IPS-NIHi11 (cell line): ENCODE measurements at places on chromosomes 12 and 14.

GRCh38 chr12:69966839-69967238 is 141.8 kb downstream of the MYRFL start:
- no peak for DNase-seq

DNA sequence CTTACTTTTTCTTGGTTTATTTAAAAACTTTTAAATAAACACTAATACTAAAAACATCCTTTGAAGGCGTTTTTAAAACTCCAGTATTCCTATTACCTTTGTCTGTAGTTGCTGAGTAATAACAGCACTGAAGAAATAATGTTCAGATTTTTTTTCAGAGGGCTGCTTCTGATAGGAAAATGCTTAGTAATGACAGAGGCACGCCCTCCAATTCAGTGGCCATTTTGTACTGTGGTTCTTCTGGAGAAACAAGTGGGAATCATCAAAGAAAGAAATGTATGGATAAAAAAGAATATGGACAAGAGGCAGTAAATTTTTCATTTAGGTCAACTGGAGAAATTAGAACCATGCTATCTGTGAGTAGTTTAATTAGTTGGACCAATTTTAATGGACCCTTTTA is 13.6 kb downstream of the VEZT start:
- DNase-seq = no peak

GRCh38 chr12:118689793-118690192 is 291.5 kb upstream of the SRRM4 start:
- DNase-seq = peak; percentile 20

DNA sequence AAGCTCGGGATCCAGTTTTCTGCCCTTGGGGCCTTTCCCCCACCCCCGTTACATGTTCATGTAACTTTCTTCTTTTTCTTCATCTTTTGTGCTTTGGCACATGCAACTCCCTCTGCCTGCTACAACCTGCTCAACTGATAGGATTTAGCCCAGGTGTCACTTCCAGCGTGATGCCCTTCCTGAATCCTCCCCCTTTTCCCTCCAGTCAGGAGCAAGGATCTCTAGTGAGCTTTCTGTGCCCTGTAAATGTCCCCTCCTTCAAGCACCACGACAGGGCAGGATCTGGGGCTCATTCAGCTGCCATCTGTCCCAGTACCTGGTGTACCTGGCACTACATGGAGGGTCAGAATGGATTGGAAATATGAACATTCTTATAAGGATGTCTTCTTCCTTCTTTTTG is 15.3 kb downstream of the PELI2 start:
- DNase-seq = no peak

DNA sequence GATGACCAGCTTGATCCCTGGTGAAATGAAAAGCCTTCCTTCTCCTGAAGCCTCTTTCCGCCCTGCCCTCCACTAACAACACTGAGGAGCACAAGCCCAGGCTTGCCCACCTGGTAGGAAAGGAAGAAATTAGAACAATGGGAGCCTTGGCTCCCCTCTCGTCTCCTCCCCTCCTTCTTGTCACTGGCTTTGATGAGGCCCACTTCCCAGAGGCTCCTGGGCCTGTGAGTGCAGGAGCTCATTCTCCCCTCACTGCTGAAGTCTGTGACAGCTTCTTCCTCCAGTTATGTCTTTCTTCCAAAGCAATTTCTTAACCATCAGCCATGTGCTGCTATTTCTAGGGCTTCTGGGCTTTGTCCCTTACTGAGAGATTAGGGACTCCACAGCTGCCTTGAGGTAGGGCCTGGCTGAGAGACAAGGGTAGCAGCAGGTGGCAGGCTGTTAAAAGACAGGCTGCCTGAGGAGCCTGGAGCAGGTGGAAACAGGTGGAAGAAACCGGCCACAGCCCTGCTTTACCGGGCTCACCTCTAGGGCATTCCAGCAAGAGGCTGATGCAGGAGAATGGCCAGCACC is 53.6 kb upstream of the SRSF5 start:
- DNase-seq = peak; percentile 77

DNA sequence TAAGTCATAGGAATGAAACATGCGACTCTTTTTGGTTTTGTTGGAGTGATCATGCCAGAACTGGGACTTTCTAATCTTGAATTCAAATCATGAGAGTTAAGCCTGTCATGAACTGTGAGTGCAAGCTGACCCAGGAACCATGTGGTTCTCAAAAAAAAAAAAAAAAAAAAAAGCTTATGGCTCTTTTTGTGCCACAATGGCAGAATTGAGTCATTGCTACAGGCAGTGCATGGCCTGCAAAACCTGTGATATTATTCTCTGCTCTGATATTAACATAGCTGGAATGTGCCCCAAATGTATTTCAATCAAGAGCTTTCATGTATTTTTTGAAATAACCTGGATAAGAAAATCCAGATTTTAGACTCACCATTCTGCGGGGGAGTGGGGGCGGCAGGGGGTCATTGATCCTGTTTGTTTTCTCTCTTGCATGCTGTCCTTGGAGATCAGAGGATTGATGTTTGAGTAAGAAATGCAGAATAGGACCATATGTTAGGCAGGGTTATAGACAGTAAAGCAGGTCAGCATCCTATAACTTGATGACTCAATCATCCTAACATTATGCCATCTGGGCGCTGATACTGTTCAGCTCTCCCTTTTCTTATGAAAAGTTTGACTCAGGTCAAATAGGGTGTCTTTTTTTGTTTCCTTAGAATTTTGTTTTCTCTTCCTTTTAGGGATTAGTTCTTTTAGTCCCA is 797.4 kb downstream of the DIO2 start:
- no peak for DNase-seq

GRCh38 chr12:124286414-124286813 is 8.5 kb upstream of the RFLNA start:
- DNase-seq = no peak

- DNase-seq = no peak
These were observed 21.3 kb downstream of the IQSEC3 start for GRCh38 chr12:87856-88255.

- DNase-seq = no peak
These were observed 15.5 kb downstream of the MYH6 start for GRCh38 chr14:23392613-23393012.

DNA sequence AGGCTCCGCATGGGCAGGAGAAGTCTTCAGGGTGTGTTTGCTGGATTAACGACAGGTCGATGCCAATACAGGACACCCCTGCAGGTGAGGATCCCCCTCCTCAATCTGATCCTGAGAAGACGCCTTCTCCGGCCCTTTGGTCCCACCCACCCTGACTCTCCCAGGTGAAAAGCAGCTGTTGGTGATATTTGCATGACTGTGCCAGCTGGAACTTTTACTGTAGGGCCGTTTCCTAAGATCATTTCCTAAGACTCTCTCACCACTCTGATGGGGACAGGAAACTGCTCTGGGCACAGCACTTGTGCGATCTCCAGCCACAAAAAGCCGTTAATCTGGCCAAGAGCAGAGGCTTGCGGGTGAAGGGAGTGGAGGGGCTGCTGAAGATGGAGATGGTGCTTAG is 16.8 kb upstream of the EIF5 start:
- no peak for DNase-seq

- DNase-seq = no peak
These were observed 181.9 kb downstream of the PAH start for GRCh38 chr12:102735104-102735503.

DNA sequence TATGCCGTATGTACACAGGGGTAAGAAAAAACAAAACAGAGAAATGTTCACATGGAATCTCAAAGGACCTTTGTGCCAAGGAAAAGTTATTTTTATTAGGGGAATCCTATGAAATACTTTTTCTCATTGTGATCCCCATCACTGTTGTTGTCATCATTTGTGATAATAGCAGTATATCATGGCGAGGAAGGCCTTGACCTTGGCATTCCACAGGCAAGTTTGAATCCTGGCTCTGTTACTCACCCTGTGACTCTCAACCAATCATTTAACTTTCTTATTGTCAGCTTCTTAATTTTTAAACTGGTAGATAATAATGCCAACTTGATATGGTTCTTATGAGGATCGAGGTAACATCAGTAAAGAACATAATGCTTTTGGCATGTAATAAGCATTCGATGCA is 142.2 kb upstream of the DDHD1 start:
- DNase-seq = no peak

DNA sequence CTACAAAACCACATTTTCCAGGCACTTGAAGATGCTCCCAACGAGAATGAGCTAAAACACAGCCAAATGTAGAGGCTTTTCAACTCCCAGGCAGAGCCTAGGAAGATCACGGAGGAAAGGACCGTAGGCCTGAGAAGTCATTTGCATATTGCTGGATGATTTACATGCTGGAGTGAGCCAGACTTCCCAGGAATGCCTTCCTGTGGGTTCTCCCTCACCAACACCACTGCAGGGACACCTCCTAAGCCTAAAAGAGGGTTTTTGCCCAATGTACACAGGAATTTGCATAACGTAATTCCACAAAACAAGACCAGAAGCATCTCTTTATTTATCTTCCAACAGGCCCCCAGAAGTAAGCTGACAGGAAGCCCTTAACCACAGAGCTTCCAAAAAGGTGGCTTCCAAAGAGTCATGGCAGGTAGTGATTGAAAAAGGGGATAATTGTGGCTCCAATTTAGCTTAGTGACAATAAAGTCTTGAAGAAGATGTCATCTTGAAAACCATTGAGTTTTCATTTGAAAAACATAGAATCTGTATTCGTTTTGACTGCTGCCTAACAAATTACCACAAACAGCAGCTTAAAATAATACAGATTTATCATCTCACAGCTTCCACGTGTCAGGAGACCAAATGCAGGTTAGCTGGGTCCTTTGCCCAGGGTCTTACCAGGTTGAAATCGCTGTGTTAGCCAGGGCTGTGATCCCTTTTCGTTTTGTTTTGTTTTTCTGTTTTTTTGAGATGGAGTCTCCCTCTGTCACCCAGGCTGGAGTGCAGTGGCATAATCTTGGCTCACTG is 116.2 kb downstream of the EGLN3 start:
- DNase-seq = no peak

- DNase-seq = peak; percentile 18
These were observed 25.6 kb upstream of the CCDC60 start for GRCh38 chr12:119308708-119309456.

DNA sequence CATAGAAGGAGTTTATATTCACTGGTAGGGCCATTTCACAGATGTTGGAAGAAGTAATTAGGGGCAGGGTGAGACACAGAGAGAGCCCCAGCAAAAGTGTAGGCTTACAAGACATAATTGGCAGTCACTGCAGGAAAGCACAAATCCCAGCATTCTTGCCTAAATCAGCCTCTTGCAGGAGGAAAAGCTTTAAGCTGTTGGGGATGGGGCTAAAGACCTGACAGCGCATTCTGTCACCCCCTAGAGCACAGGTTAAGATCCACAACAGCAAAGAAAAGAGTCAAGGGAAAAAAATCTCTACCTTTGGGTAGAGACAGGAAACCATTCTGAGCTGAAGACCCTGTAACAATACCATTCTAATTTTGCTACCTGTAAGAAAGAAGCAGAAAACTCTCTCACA is 409.0 kb downstream of the DAD1 start:
- peak; percentile 11 for DNase-seq

GRCh38 chr12:110778833-110779577 is 36.3 kb upstream of the PPP1CC start:
- no peak for DNase-seq

GRCh38 chr14:91573894-91574837 is 64.1 kb upstream of the PPP4R3A start:
- DNase-seq = peak; percentile 62

DNA sequence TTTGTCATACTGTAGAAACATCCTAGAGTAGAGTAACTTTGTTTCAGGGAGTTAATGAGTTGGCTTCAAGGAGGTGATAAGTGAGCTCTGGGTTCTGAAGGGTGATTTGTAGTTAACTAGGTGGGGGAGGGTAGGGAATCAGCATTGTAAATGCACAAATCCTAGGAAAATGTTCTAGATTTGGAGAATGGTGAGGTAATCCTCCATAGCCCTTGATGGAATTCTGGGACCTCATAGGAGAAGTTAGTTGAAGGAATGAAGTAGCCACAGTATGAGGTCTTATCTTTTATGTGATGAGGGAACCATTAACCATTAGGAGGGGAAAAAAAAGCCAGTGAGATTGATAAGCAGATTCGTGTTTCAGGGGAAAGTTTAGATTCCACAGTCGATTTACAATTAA is 8.0 kb downstream of the CNOT2 start:
- no peak for DNase-seq

DNA sequence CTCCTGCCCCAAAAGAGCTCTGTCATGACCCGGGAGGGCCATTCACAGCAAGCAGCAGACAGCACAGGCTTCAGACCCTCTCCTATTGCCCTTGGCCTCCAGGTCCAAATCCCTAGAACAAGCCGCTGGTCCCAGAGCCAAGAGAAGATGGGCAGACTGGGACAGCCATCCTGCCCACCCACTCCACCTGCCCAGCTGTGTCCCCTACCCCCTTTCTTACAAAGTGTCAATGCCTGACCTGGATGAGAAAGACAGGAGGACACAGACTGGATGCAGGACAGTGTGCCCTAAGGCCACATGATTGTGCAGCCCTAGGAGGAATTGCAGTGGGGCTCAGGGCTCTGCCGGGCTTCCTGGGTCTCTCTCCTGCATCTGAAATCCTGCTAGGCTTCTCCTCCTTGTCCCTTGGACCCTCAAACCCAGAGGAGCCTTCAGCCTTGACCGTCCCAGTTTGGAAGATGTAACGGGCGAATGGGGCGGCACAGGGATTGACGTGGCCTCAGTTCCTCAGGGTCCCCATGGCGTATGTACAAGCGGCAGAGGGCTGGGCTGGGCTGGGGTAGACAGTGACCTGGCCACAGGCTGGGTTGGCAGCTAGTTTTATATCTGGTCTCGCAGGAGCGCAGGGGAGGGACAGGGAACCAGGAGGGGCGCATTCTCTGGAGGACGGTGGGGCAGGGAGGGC is 27.1 kb upstream of the BCDIN3D start:
- DNase-seq = no peak

DNA sequence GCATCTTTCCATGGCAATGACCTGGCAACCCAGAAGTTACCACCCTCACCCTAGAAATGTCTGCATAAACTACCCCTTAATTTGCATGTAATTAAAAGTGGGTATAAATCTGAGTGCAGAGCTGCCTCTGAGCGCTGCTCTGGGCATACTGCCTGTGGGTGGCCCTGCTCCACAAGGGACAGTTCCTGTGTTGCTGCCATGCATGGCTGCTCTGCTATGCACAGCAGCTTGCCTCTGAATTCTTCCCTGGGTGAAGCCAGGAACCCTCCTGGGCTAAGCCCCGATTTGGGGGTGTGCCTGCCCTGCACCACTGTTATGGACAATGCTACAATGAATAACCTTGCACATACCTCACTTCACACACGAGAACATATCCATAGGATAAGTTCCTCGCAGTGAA is 35.7 kb upstream of the GPR132 start:
- DNase-seq = no peak

GRCh38 chr12:85029456-85029855 is 6.6 kb downstream of the TSPAN19 start:
- peak; percentile 6 for DNase-seq

DNA sequence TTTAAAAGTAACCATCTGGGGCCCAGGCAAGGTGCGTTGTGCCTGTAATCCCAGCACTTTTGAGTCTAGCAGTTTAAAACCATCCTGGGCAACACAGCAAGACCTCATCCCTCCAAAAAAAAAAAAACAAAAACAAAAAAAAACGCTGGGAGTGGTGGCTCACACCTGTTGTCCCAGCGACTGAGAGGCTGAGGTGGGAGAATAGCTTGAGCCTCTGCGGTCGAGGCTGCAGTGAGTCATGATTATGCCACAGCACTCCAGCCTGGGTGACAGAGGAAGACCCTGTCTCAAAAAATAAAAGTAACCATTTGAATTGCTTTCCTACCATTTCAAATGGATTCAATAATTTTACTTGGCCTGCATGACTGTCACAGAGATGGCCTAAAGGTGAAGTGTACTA is 186.5 kb upstream of the ATP2B1 start:
- no peak for DNase-seq
